ENCODE measurements at places on chromosomes 4 and X. TPM values are rescaled to one million over a fixed set of nuclear protein-coding genes. Genes with fewer than 3 reads are reported as not detected.

Gene LUZP4
- total RNA-seq = not detected

Gene DHRSX
- total RNA-seq = 26.1 TPM

Gene ERCC6L
- total RNA-seq = 0.28 TPM

Gene SFRP2
- total RNA-seq = not detected

Gene GPR82
- total RNA-seq = 0.80 TPM

Gene FRMD7
- not detected for total RNA-seq

Gene RBMX2
- 26.3 TPM for total RNA-seq

Gene GLRB
- not detected for total RNA-seq

Gene CDX4
- not detected for total RNA-seq
